ENCODE measurements at places on chromosomes 5 and 9. TPM values are rescaled to one million over a fixed set of nuclear protein-coding genes. Genes with fewer than 3 reads are reported as not detected.

The HTR4 gene
- 0.16 TPM for polyA plus RNA-seq

The ZFP2 gene
- polyA plus RNA-seq, result 0.38 TPM

The PPP3R2 gene
- not detected for polyA plus RNA-seq

DNA sequence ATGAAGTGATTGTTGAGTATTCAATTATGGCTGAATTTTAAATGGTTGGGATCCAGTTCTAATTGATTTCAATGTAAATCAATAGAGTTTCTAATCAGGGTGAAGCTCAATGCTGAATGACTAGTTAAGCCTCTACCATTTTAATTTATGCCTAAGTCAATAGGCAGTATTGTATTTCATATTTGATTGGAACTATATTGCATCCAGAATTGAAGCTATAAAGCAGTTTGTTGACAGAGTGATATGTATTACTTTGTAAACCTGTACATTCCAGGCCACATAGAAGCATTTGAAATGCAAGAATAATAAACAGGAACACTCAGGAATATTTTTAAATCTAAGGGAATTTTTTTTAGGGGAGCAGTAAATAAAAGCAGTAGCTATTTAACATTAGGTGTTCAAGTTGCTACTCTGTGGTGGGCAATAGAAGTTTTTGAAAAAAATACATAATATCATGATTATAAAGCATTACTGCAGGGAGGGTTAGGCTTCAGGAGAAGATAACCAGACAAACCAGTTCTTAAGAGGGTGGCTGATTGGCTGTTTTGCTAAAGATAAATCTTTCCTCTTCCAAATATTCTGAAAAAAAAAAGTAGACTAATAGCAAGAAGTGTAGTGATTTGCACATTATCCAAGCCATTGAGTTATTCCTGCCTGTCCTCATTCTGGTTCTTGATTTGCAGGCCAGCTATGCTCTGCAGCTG, 492.0 kb upstream of the MEF2C start:
- no peak overlapping the region for H3K4me3 ChIP-seq
- H3K27ac ChIP-seq, result no peak overlapping the region
- H3K27me3 ChIP-seq, result no peaks in the 10 kb centered on the region
- no peaks in the 10 kb centered on the region for H3K4me1 ChIP-seq
- DNase-seq, result no peak

- H3K27ac ChIP-seq, result no peak overlapping the region
- no peaks in the 10 kb centered on the region for H3K4me1 ChIP-seq
- no peak overlapping the region for H3K4me3 ChIP-seq
- no peaks in the 10 kb centered on the region for H3K27me3 ChIP-seq
- no peaks in the 10 kb centered on the region for H3K36me3 ChIP-seq
Observed at GRCh38 chr5:9927521-9927997, 297.4 kb upstream of the TAS2R1 start.

- no peak overlapping the region for H3K27ac ChIP-seq
- H3K36me3 ChIP-seq, result no peaks in the 10 kb centered on the region
- peaks cover 12% of the 10 kb centered on the region for H3K4me1 ChIP-seq
- peaks cover 10% of the 10 kb centered on the region for H3K27me3 ChIP-seq
- no peak overlapping the region for H3K4me3 ChIP-seq
- DNase-seq, result no peak
Observed at GRCh38 chr5:135835766-135836165, 1.3 kb downstream of the SLC25A48 start.

DNA sequence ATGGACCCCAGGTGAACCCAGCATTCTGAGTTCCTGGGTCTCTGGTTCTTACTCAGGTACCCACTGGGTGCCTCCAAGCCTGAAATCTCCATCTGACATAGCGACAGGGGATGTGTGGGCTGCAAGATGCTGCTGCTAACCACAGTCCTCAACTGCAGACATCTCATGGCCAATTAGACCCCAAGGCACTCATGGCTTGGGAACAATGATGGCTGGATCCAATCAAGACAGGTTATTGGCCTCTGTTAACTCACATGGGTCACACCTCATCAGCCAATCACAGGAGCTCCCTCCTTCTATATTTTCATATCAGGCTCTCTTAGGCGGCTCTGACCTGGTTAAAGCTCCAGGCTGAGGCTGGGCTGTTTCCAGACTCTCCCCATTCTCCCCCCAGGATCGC, 57.0 kb downstream of the CXXC5 start:
- peaks cover 30% of the 10 kb centered on the region for H3K27me3 ChIP-seq
- no peak overlapping the region for H3K27ac ChIP-seq
- no peak for DNase-seq
- H3K36me3 ChIP-seq, result no peaks in the 10 kb centered on the region

DNA sequence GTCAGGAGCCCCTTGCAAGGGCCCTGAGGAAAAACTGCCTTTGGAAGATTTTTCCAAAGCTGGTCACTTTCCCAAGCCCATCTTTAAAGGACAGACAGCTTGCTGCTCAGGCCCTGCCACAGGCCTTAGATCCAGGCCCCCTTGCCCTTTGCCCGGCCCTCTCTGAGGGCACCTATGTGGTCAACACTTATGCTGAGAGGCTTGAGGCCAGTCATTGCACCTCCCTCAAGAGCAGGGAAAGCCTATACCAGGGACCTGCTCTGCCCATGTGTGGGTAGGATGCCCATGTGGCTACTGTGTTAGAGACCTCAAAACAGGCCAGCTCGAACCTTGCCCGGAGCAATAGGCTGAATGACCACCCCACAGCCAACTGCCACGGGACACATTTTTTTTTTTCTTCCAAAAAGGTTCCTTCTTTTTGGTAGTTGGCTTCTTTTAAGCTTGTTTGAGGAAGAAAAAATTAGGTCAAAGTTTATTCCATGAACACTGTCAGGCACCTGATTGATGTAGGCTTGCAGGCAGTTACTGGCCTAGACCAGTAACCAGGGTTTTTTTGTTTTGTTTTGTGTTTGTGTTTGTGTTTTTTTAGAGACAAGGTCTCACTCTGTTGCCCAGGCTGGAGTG, 3.8 kb downstream of the TCF7 start:
- no peak overlapping the region for H3K27ac ChIP-seq
- peaks cover 11% of the 10 kb centered on the region for H3K4me1 ChIP-seq
- peaks cover 6% of the 10 kb centered on the region for H3K27me3 ChIP-seq
- DNase-seq, result no peak

- no peak overlapping the region for H3K27ac ChIP-seq
- H3K4me3 ChIP-seq, result no peak overlapping the region
- no peaks in the 10 kb centered on the region for H3K36me3 ChIP-seq
- H3K27me3 ChIP-seq, result peaks cover 17% of the 10 kb centered on the region
- DNase-seq, result no peak
Observed at GRCh38 chr5:141908796-141909195, 14.9 kb upstream of the DELE1 start.

DNA sequence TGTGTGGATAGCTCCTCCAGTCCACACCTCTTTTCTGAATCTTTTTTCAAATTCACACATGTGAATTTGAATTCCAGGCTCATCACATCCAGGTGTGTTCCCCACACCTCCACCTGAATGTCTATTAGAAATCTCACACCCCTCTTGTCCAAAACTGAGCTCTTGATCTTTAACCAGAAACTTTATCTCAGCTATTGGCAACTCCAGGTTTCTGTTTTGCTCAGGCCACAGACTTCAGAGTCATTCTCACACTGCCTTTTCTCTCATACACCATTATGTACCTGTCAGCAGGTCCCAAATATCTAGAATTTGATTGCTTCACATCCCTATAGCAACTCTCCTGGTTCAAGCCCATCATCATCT, 11.6 kb downstream of the NIPSNAP3B start:
- H3K4me1 ChIP-seq, result peaks cover 36% of the 10 kb centered on the region
- no peak for DNase-seq
- no peaks in the 10 kb centered on the region for H3K27me3 ChIP-seq
- peak overlapping the region; percentile 82 for H3K27ac ChIP-seq
- no peak overlapping the region for H3K4me3 ChIP-seq
- no peaks in the 10 kb centered on the region for H3K36me3 ChIP-seq

DNA sequence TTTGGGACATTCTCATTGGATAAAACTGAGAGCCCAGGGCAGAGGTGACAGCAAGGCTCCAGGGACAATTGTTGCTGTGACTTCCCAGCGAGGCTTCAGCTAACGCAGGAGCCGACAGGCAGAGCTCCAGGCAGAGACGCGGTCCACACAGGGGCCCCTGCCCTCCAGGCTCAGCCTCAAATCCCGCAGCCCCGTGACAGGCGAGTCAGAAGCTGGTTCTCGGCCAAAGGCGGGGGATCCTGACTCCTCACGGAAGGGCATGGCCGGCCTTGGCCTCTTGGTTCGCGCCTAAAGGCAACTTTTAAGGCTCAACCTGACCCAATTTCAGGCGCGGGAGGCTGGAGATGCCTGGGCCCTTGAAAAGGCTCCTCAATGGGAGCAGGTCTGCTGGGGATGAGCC, 21.3 kb downstream of the SLC12A7 start:
- H3K27ac ChIP-seq, result peak overlapping the region; percentile 62
- no peak overlapping the region for H3K4me3 ChIP-seq
- H3K36me3 ChIP-seq, result peaks cover 75% of the 10 kb centered on the region
- no peaks in the 10 kb centered on the region for H3K27me3 ChIP-seq
- peaks cover 17% of the 10 kb centered on the region for H3K4me1 ChIP-seq

DNA sequence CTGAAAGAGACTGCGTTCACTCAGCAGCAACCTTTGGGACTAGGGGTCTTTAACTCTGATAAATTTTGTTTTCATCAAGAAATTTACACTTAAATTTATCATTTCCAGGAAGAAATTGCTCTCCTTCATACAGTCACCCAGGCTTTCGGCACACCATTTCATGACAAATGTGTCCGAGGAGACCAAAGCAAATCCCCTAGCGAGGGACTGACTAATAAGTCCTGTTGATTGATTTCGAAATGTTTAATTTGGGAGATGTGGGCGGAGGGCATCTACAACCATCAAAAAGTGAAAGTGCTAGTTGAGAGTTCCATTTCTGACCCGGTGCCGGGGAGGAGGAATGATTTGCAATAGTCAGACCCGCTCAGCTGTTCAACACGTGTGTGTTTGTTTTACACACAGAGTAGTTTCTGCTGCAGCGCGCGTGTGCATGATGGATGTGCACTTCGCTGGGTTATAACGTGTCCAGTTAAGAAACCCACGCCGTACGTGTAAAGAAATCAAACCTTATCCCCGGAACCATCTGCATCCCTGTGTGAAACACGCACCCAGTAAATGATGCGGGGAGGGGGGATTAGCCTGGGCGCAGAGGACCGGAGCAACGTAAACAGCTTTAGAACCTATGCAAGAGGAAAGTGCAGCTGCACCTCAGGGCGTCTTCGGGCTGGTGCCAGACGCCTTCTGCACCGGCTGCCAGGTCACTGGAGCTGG, 845 bp upstream of the NR4A3 start:
- H3K27ac ChIP-seq, result peak overlapping the region; percentile 84
- H3K27me3 ChIP-seq, result peaks cover 17% of the 10 kb centered on the region
- H3K36me3 ChIP-seq, result no peaks in the 10 kb centered on the region

- no peak for DNase-seq
- H3K36me3 ChIP-seq, result no peaks in the 10 kb centered on the region
Observed at GRCh38 chr5:117160391-117160790, 585.8 kb upstream of the SEMA6A start.

GRCh38 chr9:93422977-93423616, 28.4 kb upstream of the FAM120A start:
- no peak overlapping the region for H3K4me3 ChIP-seq
- no peaks in the 10 kb centered on the region for H3K4me1 ChIP-seq
- DNase-seq, result no peak
- H3K27ac ChIP-seq, result no peak overlapping the region
- no peaks in the 10 kb centered on the region for H3K36me3 ChIP-seq
